ENCODE measurements at places on chromosomes 7 and 10.

- DNase-seq = peak; percentile 65
Observed at GRCh38 chr10:63206997-63207811, 74.1 kb downstream of the NRBF2 start.

- peak; percentile 56 for DNase-seq
Observed at GRCh38 chr10:19488592-19489280, 327.5 kb upstream of the PLXDC2 start.

GRCh38 chr7:100024020-100024619, 8.7 kb downstream of the ZKSCAN1 start:
- DNase-seq = no peak

DNA sequence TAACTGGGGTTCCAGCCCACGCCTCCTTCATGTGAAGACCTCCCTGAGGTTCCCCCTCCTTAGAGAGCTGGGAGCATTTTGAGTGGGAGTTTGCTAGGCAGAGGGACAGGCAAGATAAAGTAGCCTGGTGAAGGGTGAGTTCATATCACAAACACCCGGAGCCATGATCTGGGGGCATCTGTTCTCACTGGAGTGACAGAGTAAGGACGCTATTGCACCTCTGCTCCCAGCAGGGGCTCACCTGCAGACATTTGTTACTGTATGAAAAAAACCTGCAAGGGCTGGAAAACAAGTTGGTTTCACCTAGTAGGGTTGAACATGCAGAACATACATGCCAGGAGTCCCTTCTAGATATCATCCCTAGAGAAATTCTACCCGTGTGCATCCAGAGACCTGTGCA, 88.4 kb downstream of the CARD11 start:
- no peak for DNase-seq

- DNase-seq = no peak
Observed at GRCh38 chr10:28915989-28916588, 238.8 kb downstream of the BAMBI start.

- no peak for DNase-seq
Observed at GRCh38 chr7:110861163-110861562, 229.8 kb upstream of the LRRN3 start.

DNA sequence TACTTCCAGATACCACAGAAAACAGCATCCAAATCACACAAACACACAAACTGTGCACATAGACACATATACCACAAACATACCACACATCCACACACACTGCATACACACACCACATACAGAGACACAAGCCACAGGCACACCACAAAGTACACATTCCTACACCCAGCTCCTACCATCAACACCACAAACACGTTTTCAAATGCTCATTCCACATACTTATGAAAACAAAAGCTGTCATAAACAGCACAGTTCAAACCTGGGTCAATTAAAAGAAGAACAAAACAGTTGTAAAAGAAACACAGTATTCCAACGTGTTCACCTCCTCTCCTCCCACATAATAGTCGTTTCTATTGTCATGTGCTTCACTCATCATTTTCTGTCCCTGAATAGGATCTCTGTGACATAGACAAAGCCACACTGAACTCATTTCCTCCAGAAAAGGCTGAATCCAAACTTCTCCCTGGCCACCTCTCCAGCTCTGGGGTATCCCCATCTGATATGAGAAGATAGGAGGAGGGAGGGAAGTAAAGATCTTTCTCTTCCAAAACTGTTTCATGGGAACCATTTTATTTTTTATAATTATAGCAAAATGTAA, 89.2 kb downstream of the CXCL12 start:
- no peak for DNase-seq

DNA sequence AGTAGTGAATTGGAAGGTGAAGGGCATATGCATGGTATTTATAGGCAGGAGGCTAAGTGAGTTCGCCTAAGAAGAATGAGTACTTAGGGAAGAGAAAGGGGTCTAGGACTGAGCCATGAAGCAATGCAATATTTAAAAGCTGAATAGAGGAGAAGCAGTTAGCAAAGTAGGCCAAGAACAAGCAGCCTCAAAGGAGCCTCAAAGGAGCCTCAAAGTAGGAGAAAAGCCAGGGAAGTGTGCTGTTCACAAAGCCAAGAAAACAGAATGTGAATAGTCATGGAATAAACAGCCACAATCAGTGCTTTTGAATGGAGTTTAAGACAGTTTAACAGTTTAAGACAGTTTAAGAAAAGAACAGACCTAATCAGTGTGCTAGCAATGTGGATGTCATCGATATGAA, 762.0 kb downstream of the SORCS1 start:
- DNase-seq = no peak

GRCh38 chr10:116121640-116122525, 151.1 kb downstream of the GFRA1 start:
- no peak for DNase-seq

DNA sequence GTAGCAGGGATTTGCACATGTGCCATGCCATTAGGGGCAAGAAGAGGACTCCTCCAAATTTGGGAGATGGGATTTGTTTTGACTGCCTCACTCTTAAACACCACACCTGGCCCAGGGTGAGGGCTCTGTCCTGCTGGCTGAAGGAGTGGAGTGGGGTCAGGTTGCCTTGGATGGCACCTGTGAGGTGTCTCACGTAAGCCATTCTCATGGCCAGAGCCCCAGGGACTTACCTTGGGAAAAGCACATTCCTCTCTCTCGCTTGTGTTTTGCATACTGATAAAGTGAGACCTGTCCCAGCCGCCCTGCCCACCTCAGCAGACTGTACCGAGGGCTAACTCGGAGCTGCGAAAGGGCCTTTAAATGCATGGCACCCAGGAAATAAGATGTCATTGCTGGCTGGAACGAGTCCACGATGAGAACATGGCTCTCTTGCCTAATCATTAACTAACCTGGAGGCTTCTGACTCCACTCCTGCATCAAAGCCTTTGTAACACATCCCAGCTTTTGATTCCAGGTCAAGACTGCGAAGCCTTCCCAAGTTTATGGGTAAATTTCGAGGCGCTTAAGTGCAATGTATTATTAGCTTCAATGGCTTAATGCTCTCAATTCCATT, 184.0 kb upstream of the RNF32 start:
- no peak for DNase-seq

DNA sequence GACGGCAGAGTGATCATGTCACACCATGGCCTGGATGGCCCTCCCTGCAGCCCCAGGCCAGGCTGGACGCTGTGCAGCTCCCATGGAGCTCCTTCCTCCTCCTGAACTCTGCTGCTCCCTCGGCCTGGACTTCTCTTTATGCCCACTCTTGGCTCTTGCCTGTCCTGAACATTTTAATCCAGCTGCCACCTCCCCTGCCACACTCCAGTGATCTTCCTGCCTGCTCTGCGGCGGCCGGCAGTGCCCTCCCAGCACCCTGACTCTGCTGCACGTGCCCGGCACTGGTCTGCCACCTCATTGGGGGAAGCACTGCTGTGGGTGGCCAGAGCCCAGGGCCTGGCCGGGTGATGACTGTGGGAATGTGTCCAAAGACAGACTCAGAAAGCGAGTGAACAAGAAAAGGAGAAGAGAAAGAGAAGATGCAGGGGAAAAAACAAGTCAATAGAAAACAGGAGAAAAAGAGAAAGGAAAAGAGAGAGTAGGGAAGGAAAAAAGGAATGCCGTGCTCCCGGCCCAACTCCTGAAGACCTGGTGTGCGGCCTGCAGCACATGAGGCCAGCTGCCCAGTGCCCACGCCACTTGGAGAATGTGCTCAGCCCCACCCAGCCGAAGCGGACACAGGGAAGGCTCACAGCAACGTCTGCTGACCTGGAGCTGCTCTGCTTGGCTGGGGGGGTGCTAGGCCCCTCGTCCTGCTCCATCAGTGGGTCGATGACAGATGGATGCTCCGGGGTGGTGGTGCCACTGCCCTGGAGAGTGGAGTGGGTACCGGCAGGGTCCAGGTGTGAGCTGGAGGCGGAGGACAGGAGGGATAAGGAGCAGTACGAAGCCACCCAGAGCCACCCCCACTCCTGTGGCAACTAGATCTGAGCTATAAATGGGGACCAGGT, 115.9 kb downstream of the DLG5 start:
- DNase-seq = no peak

GRCh38 chr10:123270221-123270620, 116.0 kb downstream of the BUB3 start:
- DNase-seq = no peak

- no peak for DNase-seq
Observed at GRCh38 chr10:19031763-19032162, 16.8 kb upstream of the MALRD1 start.

- no peak for DNase-seq
Observed at GRCh38 chr7:90067171-90067570, 87.1 kb upstream of the STEAP1 start.

- no peak for DNase-seq
Observed at GRCh38 chr7:155466814-155467733, 9.1 kb downstream of the EN2 start.

DNA sequence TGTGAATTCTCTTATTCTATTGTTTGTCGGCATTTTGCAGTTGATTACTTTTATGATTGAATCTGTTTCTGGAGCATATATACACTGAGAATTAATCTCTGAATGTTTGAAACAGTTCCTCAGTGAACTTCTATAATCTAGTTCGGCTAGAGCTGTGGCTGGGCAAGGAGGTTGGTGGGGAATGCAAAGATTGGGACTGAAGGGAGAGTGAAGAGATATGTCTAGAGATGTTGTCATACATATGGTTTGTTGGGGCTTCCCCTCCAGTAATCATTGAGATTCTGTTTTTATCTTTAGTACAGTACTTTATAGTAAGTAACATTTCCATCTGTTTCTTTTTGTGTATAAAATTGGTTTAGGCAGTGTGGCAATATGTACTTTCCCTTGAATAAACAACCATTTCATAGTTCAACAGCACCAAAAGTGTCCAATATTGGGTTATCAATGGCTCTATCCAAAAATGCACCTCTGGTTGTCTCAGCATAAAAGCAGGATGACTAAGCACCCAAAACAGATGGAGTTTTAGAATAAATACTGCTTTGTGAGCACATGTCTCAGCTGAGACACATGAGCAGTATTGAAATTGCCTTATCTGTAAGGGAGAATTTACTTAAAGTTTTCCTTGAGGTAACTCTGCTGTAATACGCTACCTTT, 36.7 kb downstream of the WAC start:
- no peak for DNase-seq

DNA sequence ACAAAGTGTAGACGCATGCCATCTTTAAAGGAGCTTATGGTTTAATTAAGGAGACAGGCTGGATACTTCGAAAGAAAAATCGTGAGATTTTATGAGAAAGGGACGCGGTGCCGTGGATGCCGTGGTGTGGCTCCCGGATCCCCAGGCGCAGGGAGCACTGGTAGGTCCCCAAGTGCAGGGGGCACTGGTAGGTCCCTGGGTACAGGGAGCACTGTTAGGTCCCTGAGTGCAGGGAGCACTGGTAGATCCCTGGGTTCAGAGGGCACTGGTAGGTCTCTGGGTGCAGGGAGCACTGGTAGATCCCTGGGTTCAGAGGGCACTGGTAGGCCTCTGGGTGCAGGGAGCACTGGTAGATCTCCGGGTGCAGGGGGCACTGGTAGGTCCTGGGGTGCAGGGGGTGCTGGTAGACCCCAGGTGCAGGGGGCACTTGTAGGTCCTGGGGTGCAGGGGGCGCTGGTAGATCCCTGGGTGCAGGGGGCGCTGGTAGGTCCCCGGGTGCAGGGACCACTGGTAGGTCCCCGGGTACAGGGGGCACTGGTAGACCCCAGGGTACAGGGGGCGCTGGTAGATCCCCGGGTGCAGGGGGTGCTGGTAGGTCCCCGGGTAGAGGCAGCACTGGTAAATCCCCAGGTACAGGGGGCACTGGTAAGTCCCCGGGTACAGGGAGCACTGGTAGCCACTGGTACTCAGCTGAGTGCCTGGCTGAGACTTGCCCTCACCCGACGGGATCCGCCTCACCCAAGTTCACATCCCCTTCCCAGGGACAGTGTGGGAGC, 14.1 kb downstream of the PRKAG2 start:
- no peak for DNase-seq

DNA sequence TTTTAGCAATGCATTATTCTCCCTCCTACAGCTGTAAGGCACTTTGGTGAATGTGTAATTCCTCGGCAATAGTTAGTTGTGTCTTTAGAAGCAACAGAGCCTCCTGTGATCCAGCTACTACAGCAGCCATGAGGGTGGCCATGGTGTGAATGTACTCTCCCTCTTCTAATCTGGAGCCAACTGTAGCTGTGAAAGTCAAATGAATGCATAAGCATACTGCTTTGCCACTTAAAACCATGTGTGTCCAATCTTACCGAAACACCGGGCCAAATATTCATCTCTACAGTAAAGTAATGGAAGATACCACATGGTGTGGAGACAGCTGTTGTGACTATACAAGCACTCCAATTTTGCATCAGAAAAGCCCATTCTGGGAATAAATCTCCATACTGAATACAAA, 195.0 kb downstream of the DNAJC1 start:
- DNase-seq = no peak

DNA sequence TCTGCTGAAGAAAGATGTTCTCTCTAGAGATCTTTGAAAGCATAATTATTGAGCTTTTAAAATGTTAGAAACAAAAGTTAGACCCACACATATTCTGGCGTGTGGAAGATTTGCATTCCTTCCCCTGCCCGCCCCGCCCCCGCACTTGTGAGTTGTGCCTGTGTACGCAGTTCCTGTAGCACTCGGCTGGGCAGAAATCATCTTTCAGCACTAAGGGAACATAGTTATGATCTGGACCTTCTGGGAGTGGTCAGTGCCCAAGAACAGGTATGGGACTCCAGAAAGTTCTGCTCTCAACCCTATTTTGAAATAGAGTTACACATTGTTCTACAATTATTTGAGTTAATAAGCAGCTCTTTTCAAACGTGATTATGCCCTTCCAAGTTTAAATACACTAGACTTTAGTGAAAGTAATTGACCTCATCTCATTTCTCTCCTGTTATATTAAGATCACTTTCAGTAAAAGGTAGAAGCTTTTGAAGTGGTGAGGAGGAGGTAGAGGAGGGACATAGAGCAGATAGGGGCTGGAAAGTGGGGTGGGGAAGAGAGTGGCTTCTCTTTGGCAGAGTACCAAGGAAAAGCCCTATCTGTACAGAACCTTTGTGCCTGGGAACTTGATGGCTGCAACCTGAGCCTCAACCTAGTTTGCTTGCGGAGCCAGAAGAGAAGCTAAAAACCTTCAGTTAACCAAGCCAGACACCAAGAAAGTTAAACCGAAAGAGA, 5.7 kb downstream of the BLVRA start:
- no peak for DNase-seq

DNA sequence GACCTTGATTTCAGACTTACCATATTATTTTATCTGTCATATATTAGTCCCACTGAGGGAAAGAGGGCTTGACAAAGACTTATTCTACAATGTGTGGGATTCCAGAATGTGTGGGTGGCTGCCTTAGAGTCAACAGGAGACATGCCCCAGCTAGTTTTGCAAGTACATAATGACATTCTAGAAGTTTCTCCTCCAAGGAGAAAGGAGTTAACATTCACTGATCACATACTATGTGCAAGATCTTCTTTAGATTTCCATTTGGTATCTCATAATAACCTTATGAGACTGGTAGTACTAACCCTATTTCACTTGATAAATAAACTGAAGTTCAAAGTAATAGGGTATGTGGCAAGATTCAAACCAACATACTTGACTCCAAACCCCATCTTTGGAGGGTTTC, 25.2 kb downstream of the IRF5 start:
- DNase-seq = no peak

DNA sequence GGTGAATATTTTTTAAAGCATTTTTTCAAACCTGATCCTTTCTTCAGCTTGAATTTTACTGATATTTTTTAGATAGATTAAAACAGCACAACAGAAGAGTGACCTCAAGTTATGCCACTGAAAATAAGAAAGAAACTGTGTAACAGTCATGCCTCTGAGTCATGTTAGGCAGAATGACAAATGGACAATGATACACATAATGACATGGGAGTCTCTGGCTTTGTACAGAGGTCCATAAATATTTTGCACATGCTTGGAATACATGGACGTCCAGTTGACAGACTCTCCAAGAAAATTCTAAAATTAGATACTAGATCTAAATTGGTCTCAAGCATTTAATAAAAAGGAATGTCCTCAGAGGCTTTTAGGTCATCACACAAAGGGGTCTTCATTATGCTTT, 21.9 kb upstream of the SEMA3A start:
- no peak for DNase-seq

Measured in left hindlimb (tissue), 1 donor.